NCI-H1048 (cell line): ENCODE measurements at places on chromosomes 5 and 9.
A peak's percentile ranks its signal among the peaks of the same experiment; 100 is the strongest.

DNA sequence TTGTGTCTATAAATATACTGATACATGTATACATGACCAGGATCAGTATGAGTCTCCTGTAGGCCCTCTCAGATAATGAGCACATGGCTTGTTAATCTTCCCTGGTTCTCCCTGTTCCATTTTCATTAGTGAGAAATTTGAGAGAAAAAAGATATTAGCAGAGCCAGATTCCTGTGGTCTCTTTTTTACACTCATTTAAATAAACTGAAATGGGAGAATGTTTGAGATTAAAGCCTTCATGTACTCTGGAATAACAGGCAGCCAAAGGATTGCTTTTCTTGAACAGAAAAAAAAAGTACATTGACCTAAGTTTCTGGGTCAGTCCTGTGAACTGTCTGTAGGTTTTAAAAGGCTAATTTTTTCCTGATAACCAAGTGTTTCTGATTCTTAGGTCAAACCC lies 44.2 kb downstream of the PWWP2A start:
- DNase-seq, result no peak

DNA sequence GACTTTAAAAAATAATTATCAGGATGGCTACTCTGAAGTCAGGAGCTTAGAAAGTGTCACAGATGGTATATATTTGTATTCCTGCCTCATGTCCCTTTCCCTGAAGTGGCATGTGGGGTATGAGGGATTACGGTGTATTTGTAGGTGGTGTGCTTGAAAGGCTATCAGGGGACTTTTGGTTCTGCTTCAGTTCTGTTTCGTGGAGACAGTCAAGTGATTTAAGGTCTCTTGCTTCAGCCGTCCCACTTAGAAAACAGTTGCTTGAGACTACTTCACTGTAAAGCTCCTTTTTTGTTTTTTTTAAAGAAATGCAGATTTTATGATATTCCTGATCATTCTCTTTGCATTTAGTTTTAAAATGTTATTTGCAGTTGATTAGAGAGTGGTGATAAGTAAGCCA lies 18.3 kb downstream of the PARP8 start:
- DNase-seq, result no peak

DNA sequence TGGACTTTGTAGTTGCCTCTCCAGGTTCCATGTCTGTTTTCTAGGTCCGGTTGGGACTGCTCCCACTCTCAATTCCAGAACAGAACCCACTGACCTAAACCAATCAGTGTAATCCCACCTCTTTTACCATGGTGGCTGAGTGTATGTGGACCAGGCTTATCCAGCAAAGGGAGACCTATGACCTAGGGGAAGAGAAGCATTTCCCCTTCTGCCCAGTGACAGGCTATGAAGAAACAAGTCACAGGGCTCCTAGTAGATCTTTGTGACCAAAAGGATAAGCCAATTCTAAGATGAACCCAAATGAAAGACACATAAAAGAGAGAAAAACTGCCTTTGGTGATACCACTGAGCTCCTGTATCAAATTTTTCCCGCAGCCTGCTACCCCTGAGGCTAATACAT lies 6.3 kb downstream of the NMRK1 start:
- DNase-seq, result no peak

DNA sequence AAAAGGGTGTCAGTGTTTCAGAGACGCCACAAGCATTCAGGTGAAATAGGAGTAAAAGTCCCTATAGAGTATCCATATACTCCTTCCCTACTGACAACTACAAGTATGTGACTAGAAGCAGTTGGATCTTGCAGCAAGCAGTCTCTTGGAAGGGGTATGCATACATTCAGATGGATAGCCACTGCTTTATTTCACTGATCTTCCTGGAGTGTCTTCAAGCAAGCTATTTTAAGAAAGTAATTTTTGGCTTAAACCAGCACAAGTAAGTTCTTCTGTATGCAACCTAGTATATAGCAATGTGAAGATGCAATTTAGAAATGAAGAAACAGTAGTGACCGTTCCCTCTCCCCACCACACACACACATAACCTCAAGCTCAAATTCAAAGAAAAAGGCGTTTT lies 446.8 kb upstream of the CDH18 start:
- DNase-seq, result no peak

- no peak for DNase-seq
These were observed 50.8 kb downstream of the PBX3 start for GRCh38 chr9:125797930-125798329.

GRCh38 chr5:141508798-141509611 lies 20.1 kb downstream of the PCDHGC5 start:
- no peak for DNase-seq

DNA sequence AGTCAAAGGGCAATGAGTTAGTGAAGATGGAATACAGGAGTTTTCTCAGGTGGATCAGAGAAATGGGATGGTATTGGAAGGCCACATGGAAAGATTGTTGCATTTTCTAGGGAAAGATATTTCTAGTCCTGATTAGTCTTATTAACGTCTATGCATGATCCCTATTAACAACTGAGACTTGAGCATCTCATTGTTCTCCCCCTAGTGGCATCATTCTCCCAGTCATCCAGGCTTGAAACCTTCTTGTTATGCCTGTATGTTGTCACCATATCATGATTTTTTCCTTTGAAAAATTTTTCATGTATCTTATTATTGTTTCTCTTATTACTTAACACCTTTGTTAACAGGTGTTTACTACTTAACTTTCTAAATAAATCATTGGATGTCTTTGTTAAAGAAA lies 34.4 kb downstream of the KIF2A start:
- no peak for DNase-seq

GRCh38 chr5:32027717-32028458 lies 146.2 kb downstream of the GOLPH3 start:
- DNase-seq, result no peak

GRCh38 chr5:133642153-133642722 lies 29.9 kb upstream of the FSTL4 start:
- DNase-seq, result no peak

DNA sequence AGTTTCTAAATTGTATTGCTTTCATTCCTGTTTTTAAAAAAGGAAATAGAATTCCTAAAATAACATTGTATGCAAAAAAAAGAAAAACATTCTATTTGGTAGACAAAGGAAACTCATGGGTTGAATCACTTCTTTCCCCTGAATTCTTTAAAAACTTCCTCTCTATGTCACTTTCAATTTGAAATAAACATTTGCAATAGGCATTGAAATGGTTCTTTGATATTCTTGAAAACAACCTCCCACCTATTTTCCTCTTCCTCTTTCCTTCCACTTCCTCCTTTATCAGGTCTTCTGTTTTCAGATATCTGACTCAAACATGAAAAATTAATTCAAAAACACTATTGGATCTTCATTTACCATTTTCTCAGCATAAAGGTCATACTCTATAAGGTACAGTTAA lies 442.0 kb upstream of the MEF2C start:
- no peak for DNase-seq

GRCh38 chr5:85929713-85930112 lies 688.0 kb upstream of the COX7C start:
- DNase-seq, result no peak

GRCh38 chr9:95875305-95876137 lies at the start of gene ERCC6L2:
Gene ERCC6L2, plus strand, starts transcription at chr9:95875691. Its CDS starts 348 bp downstream, at chr9:95876039.
- peak; percentile 98 for DNase-seq

GRCh38 chr5:66273121-66273520 lies 129.0 kb downstream of the SREK1 start:
- no peak for DNase-seq

GRCh38 chr9:33797837-33798236 lies 2.5 kb downstream of the PRSS3 start:
- DNase-seq, result no peak

DNA sequence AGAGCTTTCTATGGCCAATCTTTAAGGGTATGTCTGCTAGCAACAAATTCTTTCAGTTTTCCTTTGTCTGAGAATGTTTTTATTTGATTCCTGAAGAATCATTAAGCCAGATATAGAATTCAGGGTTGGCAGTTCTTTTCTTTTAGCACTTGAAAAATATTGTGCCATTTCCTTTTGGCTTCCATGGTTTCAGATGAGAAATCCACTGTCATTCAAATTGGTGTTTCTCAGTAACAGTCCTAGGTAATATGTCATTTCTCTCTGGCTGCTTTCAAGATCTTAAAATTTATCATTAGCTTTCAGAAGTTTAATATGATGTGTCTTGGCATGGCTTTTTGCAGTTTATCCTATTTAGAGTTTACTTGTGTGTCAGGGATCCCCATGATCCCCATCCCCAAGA lies 67.7 kb downstream of the TEX10 start:
- no peak for DNase-seq

GRCh38 chr5:170520372-170520771 lies 16.6 kb downstream of the KCNIP1 start:
- no peak for DNase-seq

- DNase-seq, result no peak
These were observed 130.7 kb upstream of the NREP start for GRCh38 chr5:111887706-111888105.

- DNase-seq, result no peak
These were observed 790.1 kb downstream of the EFNA5 start for GRCh38 chr5:106880656-106881055.

DNA sequence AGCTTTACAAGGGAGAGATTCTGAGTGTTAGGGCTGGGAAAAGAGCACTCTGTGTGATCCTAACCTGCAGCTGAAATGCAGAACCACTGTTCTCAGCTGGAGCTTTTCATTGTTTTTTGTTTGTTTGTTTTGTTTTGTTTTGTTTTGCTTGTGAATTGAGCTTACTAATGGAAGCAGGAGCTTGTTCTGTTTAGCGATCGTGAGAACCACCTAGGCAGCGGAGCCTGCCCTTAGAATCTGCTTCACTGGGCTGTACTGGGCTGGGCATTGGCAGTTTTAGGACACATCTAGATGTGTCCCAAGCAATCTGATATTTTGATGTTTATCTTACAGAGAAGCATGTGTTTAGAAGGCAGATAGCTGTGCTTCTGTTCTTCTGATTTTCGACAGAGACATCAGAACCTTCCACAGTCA lies 14.3 kb downstream of the SYK start:
- no peak for DNase-seq

- no peak for DNase-seq
These were observed 126.8 kb downstream of the EHMT1 start for GRCh38 chr9:137745541-137745991.

GRCh38 chr5:111934511-111934910 lies 177.5 kb upstream of the NREP start:
- DNase-seq, result no peak

- DNase-seq, result no peak
These were observed 4.2 kb downstream of the PAM start for GRCh38 chr5:102759289-102759688.

DNA sequence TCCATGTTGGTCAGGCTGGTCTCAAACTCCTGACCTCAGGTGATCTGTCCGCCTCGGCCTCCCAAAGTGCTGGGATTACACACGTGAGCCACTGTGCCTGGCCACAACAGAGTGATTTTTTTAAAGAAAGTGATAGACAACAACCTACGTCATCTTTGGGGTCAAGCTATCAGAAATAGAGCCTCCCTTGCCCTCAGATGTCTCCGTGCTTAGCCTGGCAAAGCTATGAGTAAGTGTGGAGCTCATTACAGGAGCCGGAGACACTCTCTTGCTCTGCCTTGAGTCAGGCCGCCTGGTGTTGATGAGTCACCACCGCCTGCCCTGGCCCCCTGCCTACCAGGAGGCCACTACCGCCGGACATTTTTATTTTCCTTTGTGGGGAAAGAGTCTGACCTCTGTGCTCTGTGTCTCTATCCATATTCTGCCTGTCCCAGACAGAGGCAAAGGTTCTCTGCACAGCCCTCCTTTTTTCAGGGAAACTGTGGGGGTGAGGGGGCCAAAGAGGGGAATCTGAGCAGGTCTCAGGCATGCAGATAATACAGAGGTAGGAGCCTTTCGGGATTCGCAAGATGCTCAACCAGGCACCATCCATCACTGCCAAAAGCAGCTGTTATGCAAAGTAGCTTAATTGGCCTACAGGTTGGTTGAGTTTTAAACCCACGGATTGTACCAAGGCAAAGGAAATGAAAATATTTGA lies 123.7 kb upstream of the CPEB4 start:
- no peak for DNase-seq
